ENCODE measurements at places on chromosomes 6 and 20.

DNA sequence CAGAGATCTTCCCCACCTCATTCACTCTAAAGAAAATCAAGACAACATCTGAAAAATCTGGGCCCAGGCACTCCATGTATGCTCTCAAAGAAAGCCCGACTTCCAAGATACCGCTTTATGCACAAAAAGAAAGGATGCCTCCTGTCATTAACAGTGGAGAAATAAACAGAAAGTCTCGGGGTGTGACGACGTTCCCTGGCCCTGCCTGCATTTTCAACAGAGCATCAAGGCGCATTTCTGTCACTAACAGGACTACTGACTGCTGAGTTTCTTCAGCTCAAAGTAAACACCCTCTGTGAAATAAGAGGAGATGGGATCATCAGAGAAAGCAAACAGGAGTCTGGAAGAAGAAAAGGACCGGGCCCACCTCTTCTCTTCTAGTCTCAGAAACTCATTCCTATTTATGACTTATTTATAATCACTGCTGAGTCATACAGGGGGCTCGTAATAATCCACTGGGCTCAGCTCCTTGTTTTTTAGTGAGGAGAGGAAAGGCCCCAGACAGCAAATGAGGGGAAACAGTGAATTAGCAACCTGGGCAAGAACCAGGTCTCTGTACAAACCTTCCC lies 99.7 kb downstream of the ZMYND8 start:
- no peak for DNase-seq

GRCh38 chr6:28351493-28351925 lies 1.8 kb downstream of the ZKSCAN3 start:
- no peak for DNase-seq

DNA sequence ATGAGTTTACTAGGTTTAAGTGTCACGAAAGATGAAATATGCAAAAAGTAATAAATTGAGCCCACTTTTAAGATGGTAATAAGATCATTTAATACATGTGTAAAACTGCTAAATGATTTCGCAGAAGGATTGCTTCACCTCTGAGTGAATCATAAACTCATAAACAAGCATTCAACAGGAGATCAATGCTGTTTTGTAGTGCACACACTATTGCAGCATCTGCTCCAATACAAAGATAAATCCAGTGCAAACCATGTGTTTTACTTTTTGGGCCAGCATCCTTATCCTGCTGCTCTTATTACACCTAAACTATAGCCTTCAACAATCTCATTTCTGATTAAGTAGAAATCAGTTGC lies 400.1 kb downstream of the NKAIN2 start:
- DNase-seq: no peak

GRCh38 chr6:23561732-23562131 lies 564.3 kb upstream of the NRSN1 start:
- DNase-seq: no peak

Measured in stimulated activated CD8-positive, alpha-beta memory T cell treated with anti-CD3 and anti-CD28 coated beads, Interleukin-15, amount 100 ng/mL, for 24 hours (primary cell).